ENCODE measurements at places on chromosomes 12 and 14.

DNA sequence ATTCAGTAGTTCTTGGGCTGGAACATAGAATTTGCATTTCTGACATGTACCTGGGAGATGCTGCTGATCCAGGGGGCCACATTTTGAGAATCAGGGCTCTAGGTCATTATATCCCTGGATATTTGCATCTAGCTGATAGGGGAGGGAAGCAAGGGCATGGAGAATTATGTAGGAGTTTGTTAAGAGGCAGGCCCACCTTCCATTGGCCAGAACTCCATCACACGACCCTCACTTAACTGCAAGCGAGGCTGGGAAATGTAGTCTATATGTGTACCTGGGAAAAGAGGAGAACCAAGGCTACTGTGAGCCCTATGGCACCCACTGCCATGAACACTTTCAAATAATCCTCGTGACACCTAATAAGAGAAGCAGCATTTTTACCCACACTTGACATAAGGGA is 657.6 kb downstream of the MED13L start:
- no peak for DNase-seq

- DNase-seq: no peak
Observed at GRCh38 chr12:67994046-67994445, 4.8 kb downstream of the IFNG-AS1 start.

DNA sequence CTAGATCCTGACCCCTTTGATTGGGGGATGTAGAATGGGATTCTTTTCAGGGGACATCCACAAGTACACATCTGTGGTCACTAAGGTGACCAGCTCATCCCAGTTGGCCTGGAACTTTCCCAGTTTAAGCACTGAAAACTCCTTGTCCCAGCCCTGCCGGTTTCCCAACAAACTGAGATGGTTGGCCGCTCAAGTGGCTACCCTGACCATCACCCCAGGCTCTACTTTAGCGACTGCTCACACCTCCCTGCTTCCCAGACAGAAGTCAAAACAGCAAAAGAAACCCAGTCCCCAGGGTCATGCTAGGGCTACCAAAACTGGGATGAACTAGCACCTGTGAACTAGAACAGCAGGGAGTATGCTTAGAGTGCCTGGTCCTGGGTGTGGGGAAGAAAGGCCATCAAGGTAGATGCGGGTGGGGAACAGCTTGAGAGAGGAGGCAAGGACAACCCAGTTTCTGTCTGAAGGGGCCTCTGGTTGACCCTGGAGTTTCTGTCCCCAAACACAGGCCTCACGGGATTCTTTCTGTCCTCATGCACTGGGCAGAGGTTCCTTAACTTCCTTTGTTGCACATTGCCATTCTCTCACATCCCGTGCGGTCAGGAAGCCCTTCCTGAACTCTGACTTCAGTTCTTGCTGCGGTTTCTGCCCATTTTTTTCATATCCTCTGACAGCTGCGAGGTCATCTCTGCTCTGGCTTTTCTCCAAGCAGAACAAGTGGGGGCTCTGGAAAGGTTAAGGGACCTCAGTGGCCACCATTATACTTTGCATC is 1.6 kb downstream of the LTB4R start:
- DNase-seq: no peak

GRCh38 chr12:113196582-113196981 is 11.1 kb downstream of the RITA1 start:
- no peak for DNase-seq

GRCh38 chr12:127411166-127411915 is 855.6 kb upstream of the TMEM132C start:
- DNase-seq: no peak

GRCh38 chr12:50211392-50212070 is 44.4 kb upstream of the CERS5 start:
- no peak for DNase-seq

GRCh38 chr12:76621582-76622024 is 62.0 kb upstream of the OSBPL8 start:
- peak; percentile 31 for DNase-seq

DNA sequence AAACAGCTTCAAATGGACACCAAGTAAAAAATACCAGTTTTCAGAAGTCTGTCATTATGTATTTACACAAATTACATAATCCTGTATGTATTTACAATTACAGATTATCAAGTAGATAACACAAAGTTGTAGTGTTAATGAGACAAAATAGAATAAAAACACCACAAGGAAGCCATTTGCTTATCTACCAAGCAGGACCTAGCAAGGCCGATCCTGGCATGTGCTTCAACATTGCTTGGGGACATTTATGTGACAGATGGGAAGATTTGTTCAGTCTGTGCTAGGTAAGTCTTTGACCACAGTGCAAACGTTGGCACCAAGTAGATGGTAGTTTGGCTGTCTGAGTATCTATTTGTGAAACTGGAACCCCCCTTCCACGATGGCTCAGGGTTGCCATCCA is 35.8 kb downstream of the BCAT1 start:
- DNase-seq: no peak

DNA sequence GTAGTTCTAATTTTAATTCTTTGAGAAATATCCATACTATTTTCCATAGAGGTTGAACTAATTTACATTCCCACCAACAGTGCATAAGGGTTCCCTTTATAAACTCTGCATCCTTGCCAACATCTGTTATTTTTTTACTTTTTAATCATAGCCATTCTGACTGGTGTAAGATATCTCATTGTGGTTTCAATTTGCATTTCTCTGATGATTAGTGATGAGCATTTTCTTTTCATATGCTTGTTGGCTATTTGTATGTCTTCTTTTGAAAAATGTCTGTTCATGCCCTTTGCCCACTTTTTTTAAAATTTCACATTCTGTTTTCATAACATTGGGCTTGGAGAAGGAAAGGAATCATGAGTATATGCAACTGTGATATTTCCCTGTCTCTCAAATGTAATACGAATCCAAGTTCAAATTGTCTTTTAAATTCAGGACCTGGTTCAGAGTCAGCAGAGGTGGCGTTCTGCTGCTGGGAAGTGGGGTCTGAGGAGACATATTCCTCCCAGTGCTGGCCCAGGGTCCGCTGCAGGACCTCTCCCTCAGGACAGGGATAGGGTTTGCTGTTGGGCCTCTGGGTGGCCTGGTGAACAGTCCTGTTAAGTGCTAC is 81.2 kb upstream of the ETV6 start:
- no peak for DNase-seq

GRCh38 chr12:25495331-25496097 is 57.6 kb downstream of the LMNTD1 start:
- DNase-seq: no peak

All from stimulated activated CD8-positive, alpha-beta memory T cell treated with anti-CD3 and anti-CD28 coated beads, Interleukin-2, amount 100 ng/mL, for 1 hour (primary cell).